ENCODE measurements at places on chromosomes 2 and 18.

- no peak for DNase-seq
Measured at GRCh38 chr18:26190506-26190905, 35.7 kb upstream of the TAF4B start.

DNA sequence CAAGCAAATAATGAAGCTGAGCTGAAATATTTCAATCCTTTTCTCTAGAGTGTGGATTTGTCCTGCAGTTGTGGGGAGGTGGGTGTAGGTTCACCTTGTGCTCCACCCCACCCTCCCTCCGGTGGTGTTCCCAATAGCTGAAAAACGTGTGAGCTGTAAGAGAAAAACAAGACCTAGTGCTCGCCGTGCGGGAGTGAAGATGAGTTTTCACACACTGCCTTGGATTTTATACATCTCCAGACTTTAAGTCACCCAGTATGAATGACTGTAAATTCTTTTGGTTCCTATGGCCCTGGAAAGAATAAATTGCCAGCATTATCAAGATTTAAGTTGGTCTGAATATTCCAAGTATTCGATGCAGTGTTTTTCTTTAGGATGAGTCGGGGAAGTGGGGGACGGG is 1.9 kb upstream of the SOX11 start:
- no peak for DNase-seq

GRCh38 chr2:215607766-215608165 is 171.9 kb upstream of the FN1 start:
- no peak for DNase-seq

GRCh38 chr2:165469417-165469816 is at the start of gene CSRNP3:
CSRNP3 (plus strand) TSS chr2:165469698; CDS start chr2:165595066, 125,368 bp downstream.
- peak; percentile 53 for DNase-seq

GRCh38 chr18:37754141-37754540 is 188.5 kb upstream of the CELF4 start:
- DNase-seq: no peak

- DNase-seq: no peak
Measured at GRCh38 chr18:966759-967576, 62.3 kb downstream of the ADCYAP1 start.

DNA sequence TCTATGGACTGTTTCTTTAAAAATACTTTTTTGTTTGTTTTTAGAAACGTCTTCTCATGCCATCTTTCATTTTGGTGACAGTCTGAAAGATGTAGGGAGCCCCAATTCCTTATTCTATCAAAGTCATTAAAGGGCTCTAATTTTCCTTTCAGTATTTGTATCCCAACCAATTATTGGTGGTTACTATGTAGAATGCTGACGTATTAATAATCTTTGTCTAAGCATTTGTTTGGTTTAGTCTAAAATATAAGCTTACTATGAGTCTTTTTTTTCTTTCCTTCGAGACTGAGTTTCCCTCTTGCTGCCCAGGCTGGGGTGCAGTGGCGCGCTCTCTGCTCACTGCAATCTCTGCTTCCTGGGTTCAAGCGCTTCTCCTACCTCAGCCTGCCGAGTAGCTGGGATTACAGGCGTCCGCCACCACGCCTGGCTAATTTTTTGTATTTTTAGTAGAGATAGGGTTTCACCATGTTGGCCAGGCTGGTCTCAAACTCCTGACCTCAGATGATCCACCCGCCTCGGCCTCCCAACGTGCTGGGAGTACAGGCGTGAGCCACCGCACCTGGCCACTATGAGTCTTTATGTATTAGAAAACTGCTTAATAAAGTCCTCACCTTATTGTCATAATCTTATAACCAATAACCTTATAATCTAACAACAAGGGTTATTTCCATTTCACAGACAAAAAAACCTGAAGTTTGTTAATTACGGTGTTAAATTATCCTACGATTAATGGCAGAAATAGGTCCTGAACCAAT is 849 bp upstream of the VRK2 start:
- DNase-seq: peak; percentile 32

GRCh38 chr2:62556086-62556485 is 50.1 kb upstream of the TMEM17 start:
- DNase-seq: no peak

GRCh38 chr2:176978921-176979320 is 233.7 kb upstream of the HNRNPA3 start:
- no peak for DNase-seq

DNA sequence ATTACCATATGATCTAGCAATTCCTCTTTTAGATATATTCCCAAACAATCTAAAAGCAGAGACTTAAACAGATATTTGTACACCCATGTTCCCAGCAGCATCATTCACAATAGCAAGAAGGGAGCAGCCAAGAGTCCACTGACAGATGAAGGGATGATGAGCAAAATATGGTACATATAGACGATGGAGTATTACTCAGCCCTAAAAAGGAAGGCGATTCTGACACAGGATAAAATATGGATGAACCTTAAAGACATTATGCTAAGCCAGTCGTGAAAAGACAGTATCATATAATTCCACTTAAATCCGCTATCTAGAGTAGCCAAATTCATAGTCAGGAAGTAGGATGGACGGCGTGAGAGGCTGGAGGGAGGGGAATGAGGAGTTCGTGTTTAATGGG is 20.4 kb downstream of the HS6ST1 start:
- no peak for DNase-seq

Measured in Right ventricle myocardium superior (tissue), 1 donor.